ENCODE measurements at places on chromosomes 13 and 19. TPM values are rescaled to one million over a fixed set of nuclear protein-coding genes. Genes with fewer than 3 reads are reported as not detected.

Gene NAPA
- 87.3 TPM for polyA plus RNA-seq

Gene DZIP1
- not detected for polyA plus RNA-seq

Gene GPR183
- polyA plus RNA-seq, result 262 TPM

Gene FUT2
- 0.67 TPM for polyA plus RNA-seq

Gene KLK2
- polyA plus RNA-seq, result not detected
